ENCODE measurements at places on chromosomes 2 and 18. TPM values are rescaled to one million over a fixed set of nuclear protein-coding genes. Genes with fewer than 3 reads are reported as not detected.
A peak's percentile ranks its signal among the peaks of the same experiment; 100 is the strongest.

Gene NEB
- 1.2 TPM for total RNA-seq

Gene SH3RF3
- total RNA-seq, result 3.1 TPM

Gene TUBA4A
- total RNA-seq, result 66.3 TPM

DNA sequence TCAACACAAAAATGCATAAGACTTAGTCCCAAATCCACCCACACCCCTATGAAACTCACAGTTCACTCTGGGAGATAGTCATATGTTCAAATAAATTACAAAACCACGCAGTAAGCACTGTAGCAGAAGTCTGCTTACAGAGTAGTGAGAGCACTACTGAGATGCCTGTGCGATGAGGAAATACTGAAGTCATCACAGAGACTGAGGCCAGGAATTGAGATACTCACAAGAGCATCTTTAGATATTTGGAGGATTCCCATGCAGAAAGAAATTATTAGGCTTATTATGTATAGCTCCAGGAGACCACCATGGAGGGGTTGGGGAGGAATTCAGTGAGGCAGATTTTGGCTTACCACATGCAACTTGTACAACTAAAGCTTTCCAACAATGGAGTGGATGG, 82.3 kb downstream of the ANTXR1 start:
- no peaks in the 10 kb centered on the region for H3K36me3 ChIP-seq
- no peaks in the 10 kb centered on the region for H3K4me1 ChIP-seq
- no peak for DNase-seq
- no peak overlapping the region for H3K27ac ChIP-seq
- H3K4me3 ChIP-seq, result no peak overlapping the region
- no peaks in the 10 kb centered on the region for H3K27me3 ChIP-seq

DNA sequence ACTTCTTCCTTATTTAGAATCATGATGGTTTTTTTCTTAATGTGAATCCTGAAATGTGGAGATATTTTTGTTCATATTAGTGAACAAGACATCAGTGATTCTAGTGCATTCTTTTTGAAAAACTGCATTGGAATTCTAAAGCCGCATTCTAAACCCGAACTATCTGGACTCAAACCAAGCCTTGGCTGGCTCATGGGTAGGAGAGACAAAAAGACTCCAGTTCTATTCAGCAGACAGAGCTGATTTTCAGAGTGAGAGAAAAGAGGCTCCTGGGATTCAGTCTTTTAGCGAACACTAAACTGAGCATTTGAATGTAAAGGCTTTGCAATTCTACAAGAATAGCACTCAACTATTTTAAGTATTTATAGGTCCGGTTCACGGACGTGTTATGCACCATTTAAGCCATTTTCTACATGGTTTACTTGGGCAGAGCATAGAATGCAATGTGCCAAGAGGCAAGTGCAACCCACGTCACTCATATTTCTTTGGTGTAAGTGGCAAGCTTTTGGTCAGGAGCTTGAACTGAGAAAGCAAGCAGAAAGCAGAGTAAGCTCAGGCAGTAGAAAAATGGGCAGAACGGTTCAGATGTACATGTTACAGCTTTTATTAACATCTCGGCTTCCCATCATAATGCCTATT, 227.3 kb upstream of the RAB12 start:
- no peak for DNase-seq
- no peaks in the 10 kb centered on the region for H3K4me1 ChIP-seq
- no peak overlapping the region for H3K4me3 ChIP-seq
- peaks cover 10% of the 10 kb centered on the region for H3K36me3 ChIP-seq

GRCh38 chr2:97967931-97968627, 27.7 kb downstream of the TMEM131 start:
- DNase-seq, result no peak
- H3K27ac ChIP-seq, result no peak overlapping the region
- H3K4me3 ChIP-seq, result no peak overlapping the region

DNA sequence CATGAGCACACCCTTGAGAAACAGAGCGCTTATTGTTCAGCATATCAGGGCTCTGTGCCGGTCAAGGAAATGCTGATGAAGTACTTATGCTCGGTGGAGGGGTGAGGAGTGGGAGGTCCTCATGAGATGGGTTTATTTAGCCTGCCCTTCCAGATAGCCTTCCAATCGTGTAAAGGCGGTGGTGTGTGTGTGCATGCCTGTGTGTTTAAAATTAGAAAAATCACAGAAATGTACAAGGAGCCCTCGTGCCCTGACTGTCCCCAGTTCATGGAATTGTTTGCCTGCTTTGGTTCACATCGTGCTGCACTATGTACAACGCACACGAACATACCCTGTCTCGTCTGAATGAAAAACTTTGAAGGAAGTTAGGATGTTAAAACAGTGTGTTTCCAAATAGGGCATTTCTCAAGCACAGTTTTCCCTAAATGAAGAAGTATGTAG, 158.6 kb downstream of the AQP4 start:
- no peak for DNase-seq
- no peak overlapping the region for H3K27ac ChIP-seq
- H3K4me3 ChIP-seq, result no peak overlapping the region
- no peaks in the 10 kb centered on the region for H3K36me3 ChIP-seq
- H3K4me1 ChIP-seq, result no peaks in the 10 kb centered on the region

DNA sequence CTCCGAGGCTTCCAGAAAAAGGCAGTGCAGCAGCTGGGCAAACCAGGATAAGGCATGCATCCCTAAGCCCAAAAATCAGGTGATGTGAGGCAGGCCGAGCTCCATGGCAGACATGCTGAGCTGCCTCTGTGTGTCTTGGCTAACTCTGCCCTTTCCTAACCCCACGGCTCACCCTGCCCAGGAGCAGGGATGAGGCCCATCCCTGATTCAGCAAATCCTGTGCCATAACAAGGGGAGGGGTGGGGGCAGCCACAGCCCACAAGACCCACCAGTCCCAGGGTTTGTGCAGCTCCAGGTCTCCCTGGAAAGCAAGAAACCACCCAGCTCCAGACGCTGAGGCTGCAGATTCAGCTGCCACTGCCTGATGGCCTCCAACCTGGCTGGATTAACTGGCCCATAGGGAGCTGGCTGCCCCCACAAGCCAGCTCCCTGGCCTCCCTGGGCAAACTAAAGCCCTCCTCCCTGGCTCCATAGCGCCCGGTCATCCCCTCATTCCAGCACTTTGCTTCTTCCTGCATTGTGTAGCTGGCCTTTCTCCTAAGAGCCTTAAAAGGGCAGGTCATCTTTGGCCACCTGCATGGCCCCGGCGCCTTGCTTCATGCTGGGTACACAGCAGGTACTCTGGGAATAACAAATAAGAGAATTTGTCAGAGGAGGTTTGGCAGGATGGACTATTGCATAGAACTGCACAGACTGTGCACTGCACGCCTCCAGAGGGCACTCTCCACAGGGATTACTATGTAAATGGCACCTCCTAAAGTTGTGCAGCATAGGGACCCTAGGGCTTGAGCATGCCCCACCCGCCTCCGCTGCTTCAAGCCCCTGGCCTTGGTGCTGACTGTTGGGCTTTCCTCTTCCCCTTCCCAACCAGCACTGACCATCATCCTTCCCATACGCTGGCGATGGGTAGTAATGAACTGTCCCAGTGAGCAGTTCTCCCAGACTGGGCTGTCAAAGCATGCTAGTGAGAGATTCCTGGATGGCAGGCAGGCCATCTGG, 10.7 kb downstream of the STEAP3 start:
- no peak overlapping the region for H3K27ac ChIP-seq
- H3K4me1 ChIP-seq, result no peaks in the 10 kb centered on the region
- no peak for DNase-seq
- H3K4me3 ChIP-seq, result no peak overlapping the region

GRCh38 chr2:156309167-156309566, 23.4 kb downstream of the NR4A2 start:
- no peak overlapping the region for H3K4me3 ChIP-seq
- H3K27ac ChIP-seq, result no peak overlapping the region
- H3K27me3 ChIP-seq, result no peaks in the 10 kb centered on the region
- H3K36me3 ChIP-seq, result no peaks in the 10 kb centered on the region
- H3K4me1 ChIP-seq, result no peaks in the 10 kb centered on the region
- DNase-seq, result no peak

GRCh38 chr2:29940706-29941105, 19.3 kb upstream of the ALK start:
- no peaks in the 10 kb centered on the region for H3K27me3 ChIP-seq
- no peak overlapping the region for H3K27ac ChIP-seq
- H3K4me3 ChIP-seq, result no peak overlapping the region
- no peaks in the 10 kb centered on the region for H3K36me3 ChIP-seq
- no peaks in the 10 kb centered on the region for H3K4me1 ChIP-seq
- no peak for DNase-seq

DNA sequence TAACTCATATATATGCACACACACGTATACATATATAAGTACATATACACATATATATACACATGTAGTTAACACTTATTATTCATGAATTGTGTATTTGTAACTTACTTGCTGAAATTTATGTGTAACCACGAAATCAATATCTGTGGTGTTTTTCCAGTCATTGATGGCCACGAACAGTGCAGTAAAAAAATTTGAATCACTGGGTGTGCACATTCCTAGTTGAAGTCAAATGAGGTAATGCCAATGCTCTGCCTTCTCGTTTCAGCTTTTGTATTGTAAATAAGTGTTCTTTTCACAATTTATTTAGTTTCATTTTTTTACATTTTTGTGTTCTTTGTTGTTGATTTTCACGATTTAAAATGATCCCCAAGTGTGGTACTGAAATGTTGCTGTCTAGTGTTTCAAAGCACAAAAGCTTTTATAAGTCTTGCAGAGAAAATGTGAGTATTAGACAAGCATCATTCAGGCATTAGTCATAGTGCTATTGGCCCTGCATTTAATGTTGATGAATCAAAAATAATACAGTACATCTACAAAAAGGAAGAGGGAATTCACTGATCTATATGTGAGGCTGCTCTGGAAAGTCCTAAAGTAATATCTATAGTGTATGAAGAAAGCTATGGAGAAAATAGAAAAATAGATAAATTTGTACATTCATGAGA, 419.0 kb downstream of the DSC3 start:
- H3K27ac ChIP-seq, result no peak overlapping the region
- no peaks in the 10 kb centered on the region for H3K36me3 ChIP-seq
- H3K4me1 ChIP-seq, result no peaks in the 10 kb centered on the region
- no peak overlapping the region for H3K4me3 ChIP-seq

DNA sequence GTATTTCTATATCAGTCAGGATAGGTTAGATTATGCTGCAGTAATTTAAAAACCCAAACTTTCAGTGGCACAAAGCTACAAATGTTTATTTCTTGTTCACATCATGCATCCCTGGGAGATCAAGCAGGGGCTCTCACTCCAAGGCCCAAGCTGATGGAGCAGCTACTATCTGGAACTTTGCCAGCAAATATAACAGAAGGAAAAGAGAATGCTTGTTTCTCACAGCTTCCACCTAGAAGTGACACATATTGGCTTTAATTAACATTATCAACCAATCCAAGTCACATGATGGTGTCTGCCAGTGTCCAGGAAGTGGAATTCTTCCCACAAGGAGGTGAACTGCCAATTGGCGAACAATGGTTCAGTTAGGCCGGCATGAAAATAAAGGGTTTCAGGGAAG, 306.9 kb downstream of the BCL11A start:
- H3K27ac ChIP-seq, result no peak overlapping the region
- H3K27me3 ChIP-seq, result no peaks in the 10 kb centered on the region
- H3K36me3 ChIP-seq, result no peaks in the 10 kb centered on the region
- no peak overlapping the region for H3K4me3 ChIP-seq
- no peak for DNase-seq
- no peaks in the 10 kb centered on the region for H3K4me1 ChIP-seq

DNA sequence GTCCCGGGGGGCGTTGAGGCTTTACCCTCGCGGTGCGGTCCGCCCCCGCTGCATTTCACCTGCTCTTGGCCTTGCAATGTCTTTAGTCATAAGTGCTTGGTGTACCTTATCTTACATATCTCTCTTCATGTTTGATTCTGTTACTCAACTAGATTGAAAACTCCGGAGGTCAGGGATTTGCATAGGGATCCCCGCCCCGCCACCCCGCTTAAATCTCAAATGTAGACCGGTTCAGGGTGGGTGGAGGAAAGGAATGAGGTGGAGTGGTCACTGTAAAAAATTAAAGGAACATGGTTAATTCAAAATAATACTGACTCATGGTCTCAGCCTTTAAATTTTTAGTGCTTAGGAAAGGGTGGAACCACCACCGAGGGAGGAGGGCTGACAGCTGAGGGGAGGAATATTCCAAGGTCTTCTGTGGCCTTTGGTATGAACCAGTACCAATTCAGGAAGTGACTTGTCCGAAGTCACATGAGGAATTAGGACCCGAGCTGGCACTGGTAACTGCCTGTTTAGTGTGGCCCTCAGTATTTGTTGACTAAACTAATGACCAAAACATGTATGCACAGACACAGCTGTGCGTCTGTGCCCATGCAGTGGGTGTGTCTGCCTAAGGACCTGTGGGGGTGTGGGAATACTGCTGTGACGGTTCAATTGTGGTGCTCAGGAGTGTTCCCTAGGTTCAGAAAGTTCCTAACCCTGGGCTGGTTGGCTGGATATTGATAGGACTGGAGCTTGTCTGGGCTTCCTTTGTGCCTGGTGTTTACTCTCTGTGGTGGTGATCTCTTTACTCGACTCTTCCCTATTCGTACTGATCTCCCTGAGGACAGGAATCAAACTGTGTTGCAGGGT, 1.0 kb downstream of the PLEKHB2 start:
- H3K4me3 ChIP-seq, result peak overlapping the region; percentile 88
- no peaks in the 10 kb centered on the region for H3K27me3 ChIP-seq
- peaks cover 68% of the 10 kb centered on the region for H3K4me1 ChIP-seq
- H3K36me3 ChIP-seq, result no peaks in the 10 kb centered on the region

- no peak for DNase-seq
- H3K27ac ChIP-seq, result no peak overlapping the region
- H3K27me3 ChIP-seq, result no peaks in the 10 kb centered on the region
- no peaks in the 10 kb centered on the region for H3K4me1 ChIP-seq
- H3K36me3 ChIP-seq, result no peaks in the 10 kb centered on the region
- no peak overlapping the region for H3K4me3 ChIP-seq
Measured at GRCh38 chr2:138122891-138123290, 158.6 kb downstream of the HNMT start.

- DNase-seq, result no peak
- H3K4me3 ChIP-seq, result no peak overlapping the region
- no peak overlapping the region for H3K27ac ChIP-seq
- no peaks in the 10 kb centered on the region for H3K36me3 ChIP-seq
- no peaks in the 10 kb centered on the region for H3K4me1 ChIP-seq
Measured at GRCh38 chr2:94762600-94762999, 108.6 kb upstream of the TEKT4 start.

Measured in spleen (tissue), 13 donors.